ENCODE measurements at places on chromosomes 2 and 18.

- no peak for DNase-seq
Measured at GRCh38 chr18:65409261-65409660, 341.6 kb upstream of the CDH7 start.

DNA sequence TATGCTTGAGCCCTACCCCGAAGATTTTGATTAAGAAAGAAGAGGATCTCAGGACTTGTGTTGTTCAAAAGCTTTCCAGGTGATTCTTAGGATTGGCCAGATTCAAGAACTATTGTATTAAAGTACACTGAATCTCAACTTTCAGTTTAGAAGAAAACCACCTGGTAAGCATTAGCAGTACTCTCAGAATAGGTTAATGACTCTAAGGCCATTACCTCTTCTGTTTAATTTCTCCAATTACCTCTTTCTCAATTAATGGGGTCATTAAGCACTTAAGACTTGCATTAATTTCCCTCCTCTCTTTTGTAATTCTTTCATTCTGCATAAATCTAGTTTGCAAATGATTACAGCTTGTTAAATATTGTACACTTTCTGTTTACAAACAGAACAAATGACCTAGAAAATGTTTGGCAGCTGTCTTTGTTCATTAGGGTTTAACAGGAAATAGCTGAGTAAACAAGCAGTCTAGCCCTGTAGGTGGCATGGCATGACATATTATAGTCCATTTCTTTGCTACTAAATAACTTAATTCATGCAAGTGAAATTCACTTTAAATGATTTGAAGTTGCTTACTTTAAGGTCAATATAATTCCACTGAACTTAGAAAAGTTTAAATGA lies 20.4 kb upstream of the TDRD15 start:
- DNase-seq, result no peak

DNA sequence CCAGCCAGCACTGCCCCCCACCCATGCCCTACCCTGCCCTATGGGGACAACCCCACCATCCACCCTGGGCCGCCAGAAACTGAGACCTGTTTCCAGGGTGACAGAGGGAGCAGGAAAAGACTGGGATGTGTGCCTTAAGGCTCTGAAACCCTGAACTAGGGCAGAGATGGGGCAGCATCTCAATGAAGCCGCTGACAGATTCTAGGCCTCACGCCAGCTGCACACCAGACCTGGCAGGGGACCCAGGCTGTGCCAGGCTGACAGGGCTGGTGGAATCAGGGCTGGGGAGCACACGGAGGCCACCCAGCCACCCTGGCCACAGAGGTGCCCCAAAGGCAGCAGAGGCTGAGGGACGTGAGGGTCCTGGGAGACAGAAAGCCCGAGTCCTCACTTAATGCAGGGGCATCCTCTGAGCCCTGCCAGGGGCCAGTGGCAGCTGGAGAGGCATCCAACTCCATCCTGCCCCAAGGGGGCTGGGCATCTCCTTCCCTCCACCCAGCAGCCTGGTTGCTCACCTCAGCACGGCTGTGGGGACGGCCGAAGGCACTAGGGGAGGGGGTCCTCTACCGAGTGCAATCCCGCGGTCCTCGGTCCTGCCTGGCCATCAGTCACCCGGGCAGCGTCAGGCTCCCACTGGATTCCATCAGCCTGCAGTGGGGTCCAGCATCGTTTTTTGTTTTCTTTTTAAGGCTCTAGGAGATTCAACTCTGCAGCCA lies 169.2 kb downstream of the ZFP36L2 start:
- DNase-seq, result no peak

GRCh38 chr2:111698089-111698488 lies 185.9 kb downstream of the ANAPC1 start:
- no peak for DNase-seq

- no peak for DNase-seq
Measured at GRCh38 chr2:236169151-236169721, 1.1 kb upstream of the GBX2 start.

GRCh38 chr2:188798159-188798558 lies 176.0 kb upstream of the COL3A1 start:
- peak; percentile 33 for DNase-seq

DNA sequence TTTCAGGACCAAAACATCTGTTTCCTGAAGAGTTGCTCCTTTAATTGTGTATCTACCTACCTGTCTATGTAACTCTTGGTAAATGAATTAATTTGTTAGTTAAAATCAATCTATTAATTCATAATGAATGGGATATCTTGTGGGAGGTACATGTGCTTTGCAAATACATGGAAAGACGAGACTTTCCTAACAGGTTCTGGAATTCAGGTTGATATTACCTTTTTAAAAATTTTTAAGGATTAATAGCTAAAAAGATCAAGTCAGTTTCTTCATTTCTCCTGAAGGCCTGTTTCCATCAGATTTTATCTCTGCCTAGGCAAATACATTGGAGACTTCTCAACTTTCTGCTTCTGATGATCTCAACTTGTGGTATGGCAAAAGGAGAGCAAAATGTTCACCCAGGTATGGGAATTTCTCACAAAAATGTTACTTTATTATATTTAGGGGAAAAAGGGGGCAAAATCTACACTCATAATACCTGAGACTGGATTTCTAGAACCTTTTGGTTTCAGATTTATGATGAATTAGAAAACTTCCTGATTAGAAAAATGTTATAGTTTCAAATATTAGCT lies 7.4 kb downstream of the TFPI start:
- no peak for DNase-seq

DNA sequence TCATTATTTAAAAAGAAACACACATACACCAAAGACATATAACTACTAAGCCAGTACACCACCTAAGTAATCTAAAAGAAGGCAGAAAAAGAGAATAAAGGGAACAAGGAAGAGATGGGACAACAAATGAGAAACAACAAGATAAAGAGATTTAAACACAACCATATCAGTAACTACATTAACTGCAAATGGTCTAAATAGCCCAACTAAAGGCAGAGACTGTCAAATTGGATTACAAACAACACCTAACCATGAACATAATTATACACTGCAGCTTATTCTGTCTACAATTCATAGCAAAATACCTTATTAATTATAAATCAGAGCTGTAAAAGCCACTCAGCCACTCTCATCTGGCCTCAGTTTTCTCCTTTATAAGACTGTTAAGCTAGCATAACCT lies 15.0 kb downstream of the PPP4R1 start:
- DNase-seq, result no peak

GRCh38 chr2:107545851-107546250 lies 280.8 kb upstream of the RGPD4 start:
- no peak for DNase-seq

GRCh38 chr18:49786019-49786720 lies 27.2 kb downstream of the ACAA2 start:
- no peak for DNase-seq

GRCh38 chr2:215218587-215219577 lies 80.5 kb upstream of the ABCA12 start:
- DNase-seq, result no peak

DNA sequence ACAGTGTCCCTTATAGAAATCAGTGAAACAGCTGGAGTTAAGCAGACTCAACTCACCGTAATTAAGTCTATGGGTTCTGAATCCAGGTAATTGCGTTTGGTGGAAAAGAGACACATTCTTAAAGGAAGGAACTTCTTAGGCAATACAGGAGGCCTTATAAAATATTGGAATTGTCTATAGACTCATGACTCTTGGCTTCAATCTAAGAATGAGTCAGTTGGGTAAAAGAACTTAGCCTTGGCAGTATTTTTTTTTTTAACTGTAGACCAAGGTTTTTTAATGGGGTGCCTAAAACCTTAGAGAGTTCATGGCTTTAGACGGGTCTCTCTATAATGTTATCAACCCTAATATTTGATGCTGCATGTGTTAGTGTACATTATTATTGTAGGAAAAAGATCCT lies 47.6 kb downstream of the CCDC85A start:
- DNase-seq, result no peak

DNA sequence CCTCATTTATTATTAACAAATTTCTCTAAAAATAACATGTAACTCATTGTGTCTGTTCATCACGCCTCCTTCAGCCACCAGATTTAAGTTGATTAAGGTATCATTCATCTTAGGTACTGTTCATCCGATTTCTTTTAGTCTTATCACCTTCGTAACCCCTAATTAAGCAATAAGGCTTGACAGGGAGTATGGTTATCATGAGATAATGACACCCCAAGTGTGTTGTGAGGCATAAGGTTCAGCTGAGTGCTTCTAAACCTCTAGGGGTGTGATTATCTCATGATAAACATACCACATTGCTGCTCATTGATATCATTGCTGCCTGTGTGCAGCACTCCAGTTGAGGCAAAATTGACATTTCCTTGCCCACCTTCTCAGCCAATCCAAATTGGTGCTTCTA lies 158.9 kb upstream of the BOD1L2 start:
- no peak for DNase-seq

Data from AG20443 (cell line).